Esophagus (tissue), 2 donors: ENCODE measurements at places on chromosomes 7 and 10. TPM values are rescaled to one million over a fixed set of nuclear protein-coding genes. Genes with fewer than 3 reads are reported as not detected.

Gene NXPH1
- not detected for polyA plus RNA-seq

Gene SDK1
- 0.33 TPM for polyA plus RNA-seq

Gene C10orf143
- 3.7 TPM for polyA plus RNA-seq

Gene ZNF736
- polyA plus RNA-seq, result 1.7 TPM

Gene RSU1
- 24.7 TPM for polyA plus RNA-seq

Gene SFRP4
- polyA plus RNA-seq, result 0.06 TPM

Gene GIMAP1
- polyA plus RNA-seq, result 1.2 TPM

Gene WNT2
- 0.02 TPM for polyA plus RNA-seq

Gene CPA4
- 8.4 TPM for polyA plus RNA-seq

Gene ABCB1
- 1.6 TPM for polyA plus RNA-seq

Gene EPO
- polyA plus RNA-seq, result not detected

Gene CPVL
- 9.5 TPM for polyA plus RNA-seq

Gene TMEM184A
- polyA plus RNA-seq, result 187 TPM

Gene OR2A5
- not detected for polyA plus RNA-seq

Gene NANOS1
- polyA plus RNA-seq, result 1.1 TPM

Gene LAMB1
- polyA plus RNA-seq, result 25.2 TPM

Gene CYP2C19
- polyA plus RNA-seq, result 0.35 TPM

Gene DEPP1
- polyA plus RNA-seq, result 7.7 TPM

Gene WNT8B
- not detected for polyA plus RNA-seq

Gene ASZ1
- polyA plus RNA-seq, result not detected

Gene PYROXD2
- 1.2 TPM for polyA plus RNA-seq

Gene C10orf90
- polyA plus RNA-seq, result not detected

Gene FAM221A
- polyA plus RNA-seq, result 6.2 TPM

Gene MKI67
- 8.9 TPM for polyA plus RNA-seq

Gene SLC26A3
- polyA plus RNA-seq, result 0.18 TPM

Gene POLL
- polyA plus RNA-seq, result 24.0 TPM

Gene NPFFR1
- 0.01 TPM for polyA plus RNA-seq

Gene ELMO1
- polyA plus RNA-seq, result 1.5 TPM

Gene DENND11
- polyA plus RNA-seq, result 4.7 TPM

Gene NCF1
- 2.9 TPM for polyA plus RNA-seq

Gene LIPJ
- not detected for polyA plus RNA-seq

Gene NHLRC2
- 3.7 TPM for polyA plus RNA-seq

Gene GAD2
- polyA plus RNA-seq, result 0.01 TPM

Gene CLEC5A
- polyA plus RNA-seq, result 0.78 TPM

Gene MINPP1
- 2.3 TPM for polyA plus RNA-seq
